Naive B cell (primary cell): ENCODE measurements at places on chromosomes 7 and 10.

- H3K36me3 ChIP-seq: peaks cover 20% of the 10 kb centered on the region
- H3K4me3 ChIP-seq: peak overlapping the region; percentile 90
- no peaks in the 10 kb centered on the region for H3K27me3 ChIP-seq
- peak; percentile 57 for DNase-seq
- H3K4me1 ChIP-seq: peaks cover 85% of the 10 kb centered on the region
- peak overlapping the region; percentile 92 for H3K27ac ChIP-seq
Observed at GRCh38 chr10:119703903-119704508, 21.8 kb upstream of the INPP5F start.

- H3K36me3 ChIP-seq: no peaks in the 10 kb centered on the region
- no peak overlapping the region for H3K27ac ChIP-seq
- no peaks in the 10 kb centered on the region for H3K4me1 ChIP-seq
- H3K4me3 ChIP-seq: no peak overlapping the region
- no peak for DNase-seq
Observed at GRCh38 chr7:29401769-29402168, 161.9 kb upstream of the PRR15 start.

GRCh38 chr7:30755384-30756154, 3.6 kb downstream of the INMT start:
- H3K27me3 ChIP-seq: peaks cover 15% of the 10 kb centered on the region
- H3K4me3 ChIP-seq: no peak overlapping the region
- no peak for DNase-seq
- H3K4me1 ChIP-seq: no peaks in the 10 kb centered on the region
- no peak overlapping the region for H3K27ac ChIP-seq

DNA sequence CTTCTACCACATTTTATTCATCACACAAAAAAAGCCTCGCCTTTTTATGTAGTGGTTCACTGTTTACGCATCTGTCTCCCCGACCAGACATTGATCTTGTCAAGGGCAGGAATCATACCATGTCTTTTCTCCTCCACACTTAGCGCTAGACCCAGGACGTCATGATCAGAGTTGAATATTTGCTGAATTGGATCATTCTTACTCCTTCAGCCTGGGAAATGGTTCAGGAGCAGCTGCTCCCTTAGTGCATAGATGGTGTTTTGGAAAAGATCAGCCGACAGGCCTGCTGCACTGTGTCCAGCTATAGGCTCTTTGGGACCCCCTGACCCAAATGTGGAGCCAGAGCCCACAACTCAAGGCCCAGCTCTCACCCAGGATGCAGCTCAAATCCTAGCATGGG, 249.1 kb upstream of the TMEM72 start:
- H3K27me3 ChIP-seq: peaks cover 17% of the 10 kb centered on the region
- H3K4me3 ChIP-seq: no peak overlapping the region
- H3K4me1 ChIP-seq: no peaks in the 10 kb centered on the region
- no peak for DNase-seq
- H3K36me3 ChIP-seq: peaks cover 7% of the 10 kb centered on the region
- H3K27ac ChIP-seq: no peak overlapping the region

DNA sequence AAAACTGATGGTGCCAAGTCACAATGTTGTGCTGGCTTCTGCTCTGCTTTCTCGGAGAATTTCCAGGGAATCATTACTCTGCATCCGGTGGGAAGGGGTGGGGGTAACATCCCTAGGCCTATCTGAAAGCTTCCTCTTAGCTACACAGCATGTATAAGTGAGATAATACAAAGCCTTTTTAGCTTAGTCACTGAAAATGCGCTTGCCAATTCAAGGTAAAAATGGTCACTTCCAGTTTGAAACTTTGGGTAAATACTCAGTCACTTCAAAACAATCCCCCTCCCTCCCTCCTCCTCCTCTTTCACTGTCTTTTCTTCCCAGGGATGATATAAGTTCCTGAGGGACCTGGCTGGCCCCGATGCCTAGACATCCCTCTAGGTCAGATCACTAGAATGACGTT, 57.3 kb upstream of the APBB1IP start:
- H3K4me1 ChIP-seq: no peaks in the 10 kb centered on the region
- H3K36me3 ChIP-seq: no peaks in the 10 kb centered on the region

DNA sequence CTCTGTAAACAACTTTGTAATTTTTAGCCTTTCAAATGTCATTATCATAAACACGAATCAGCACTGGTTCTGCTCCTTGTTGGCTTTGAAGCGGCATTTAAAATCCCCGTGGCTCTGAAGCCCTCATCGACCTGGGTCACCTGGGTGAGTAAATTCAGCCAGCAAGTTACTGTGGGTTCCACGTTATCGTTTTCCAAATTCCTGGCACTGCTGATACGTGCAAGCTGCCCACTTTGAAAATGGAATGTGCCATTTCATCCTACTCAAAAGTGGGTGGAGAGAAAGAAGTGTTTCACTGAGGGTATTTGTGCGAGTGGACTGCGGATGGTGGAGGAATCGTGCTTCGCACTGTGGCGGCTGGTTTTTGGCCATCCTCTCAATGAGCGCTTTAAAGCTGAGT, 281.7 kb downstream of the KLF6 start:
- no peak for DNase-seq
- no peaks in the 10 kb centered on the region for H3K4me1 ChIP-seq
- H3K27me3 ChIP-seq: no peaks in the 10 kb centered on the region
- no peak overlapping the region for H3K27ac ChIP-seq

DNA sequence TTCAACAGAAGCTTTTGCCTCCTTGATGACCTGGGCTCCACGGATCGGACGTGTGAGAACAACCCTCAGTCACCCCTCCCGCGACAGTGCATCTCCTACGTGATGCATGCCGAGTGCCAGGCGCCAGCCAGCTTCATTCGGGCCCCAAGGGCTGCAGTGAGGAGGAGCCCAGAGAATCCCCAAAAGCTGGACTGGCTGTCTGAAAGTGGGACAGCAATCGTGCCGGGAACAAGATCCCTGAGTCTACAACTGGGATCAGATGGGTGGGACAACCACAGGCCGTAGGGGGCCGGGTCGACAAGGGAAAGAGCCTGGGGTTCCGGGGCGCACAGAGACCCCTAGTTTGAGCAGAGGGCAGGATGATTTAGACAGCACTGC, 27.2 kb downstream of the EBF3 start:
- no peak overlapping the region for H3K27ac ChIP-seq
- no peaks in the 10 kb centered on the region for H3K4me1 ChIP-seq
- no peaks in the 10 kb centered on the region for H3K36me3 ChIP-seq
- H3K4me3 ChIP-seq: no peak overlapping the region
- H3K27me3 ChIP-seq: peaks cover 45% of the 10 kb centered on the region
- DNase-seq: no peak

GRCh38 chr7:372932-373791, 83.2 kb downstream of the FOXL3 start:
- H3K4me1 ChIP-seq: no peaks in the 10 kb centered on the region
- DNase-seq: no peak
- no peaks in the 10 kb centered on the region for H3K36me3 ChIP-seq
- peak overlapping the region; percentile 69 for H3K4me3 ChIP-seq
- H3K27me3 ChIP-seq: no peaks in the 10 kb centered on the region

GRCh38 chr10:100155936-100156335, 29.9 kb downstream of the ERLIN1 start:
- no peak for DNase-seq
- H3K4me3 ChIP-seq: no peak overlapping the region
- no peaks in the 10 kb centered on the region for H3K27me3 ChIP-seq
- H3K4me1 ChIP-seq: peaks cover 6% of the 10 kb centered on the region
- H3K27ac ChIP-seq: no peak overlapping the region
- H3K36me3 ChIP-seq: peaks cover 58% of the 10 kb centered on the region

DNA sequence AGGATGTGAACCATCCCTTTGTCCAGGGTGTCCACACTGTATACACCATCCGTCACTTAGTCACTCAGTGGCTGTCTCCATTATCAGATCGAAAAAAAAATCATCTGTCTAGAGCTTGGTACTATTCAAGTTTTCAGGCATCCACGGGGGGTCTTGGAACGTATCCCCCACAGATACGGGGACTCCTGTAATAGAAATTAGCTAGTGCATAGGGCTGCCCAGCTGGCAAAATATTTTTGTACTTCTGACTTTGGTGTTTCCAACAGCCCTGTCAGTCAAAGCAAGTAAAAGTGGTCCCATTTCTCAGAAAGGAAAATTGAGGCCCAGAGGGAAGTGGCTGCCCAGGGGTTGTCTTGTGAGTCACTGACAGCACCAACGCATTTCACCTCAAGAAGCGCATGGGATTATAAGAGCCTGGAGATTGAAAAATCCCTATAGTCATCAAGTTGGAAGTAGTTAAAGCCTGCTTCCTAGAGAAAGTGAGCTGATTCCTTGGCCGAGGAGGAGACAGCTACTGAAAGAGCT, 52.1 kb upstream of the SLC29A3 start:
- DNase-seq: no peak
- H3K36me3 ChIP-seq: no peaks in the 10 kb centered on the region
- no peaks in the 10 kb centered on the region for H3K4me1 ChIP-seq
- H3K27me3 ChIP-seq: peaks cover 13% of the 10 kb centered on the region
- H3K27ac ChIP-seq: no peak overlapping the region
- H3K4me3 ChIP-seq: no peak overlapping the region

DNA sequence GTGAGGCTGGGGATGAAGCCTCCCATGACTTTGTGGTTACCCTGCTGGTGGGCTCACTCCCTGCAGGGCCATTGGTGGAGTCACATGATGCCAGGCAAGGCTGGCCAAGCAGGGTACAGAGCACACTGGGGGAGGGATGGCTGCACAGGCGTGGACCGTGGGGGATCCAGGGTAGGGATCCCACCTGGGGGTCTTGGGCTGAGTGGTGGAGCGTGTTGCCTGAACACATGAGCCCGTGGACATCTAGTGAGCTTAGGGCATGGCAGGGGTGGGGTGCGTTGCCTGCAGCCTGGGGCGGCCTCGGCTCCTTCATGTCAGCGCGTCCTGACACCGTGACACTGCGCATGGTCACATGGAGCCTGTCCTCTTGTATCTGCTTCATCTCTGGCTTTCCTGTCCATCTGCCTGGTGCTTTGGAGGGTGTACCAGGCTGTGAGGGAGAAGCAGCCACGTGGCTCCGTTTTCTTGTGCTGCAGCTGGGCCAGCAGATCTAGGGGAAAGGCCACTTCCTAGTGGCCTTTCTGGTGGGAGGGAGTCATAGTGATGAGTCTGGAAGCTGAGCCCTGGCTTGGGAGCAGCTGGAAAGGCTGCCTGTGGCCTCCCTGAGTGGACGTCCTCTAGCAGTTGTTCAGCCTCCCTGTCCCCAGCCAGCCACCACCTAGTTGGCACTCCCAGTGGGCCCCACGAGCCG, 96.2 kb downstream of the LHPP start:
- no peaks in the 10 kb centered on the region for H3K27me3 ChIP-seq
- H3K27ac ChIP-seq: no peak overlapping the region
- H3K36me3 ChIP-seq: no peaks in the 10 kb centered on the region
- H3K4me3 ChIP-seq: no peak overlapping the region
- peaks cover 14% of the 10 kb centered on the region for H3K4me1 ChIP-seq

GRCh38 chr7:91567081-91568012, 303.1 kb downstream of the FZD1 start:
- H3K4me1 ChIP-seq: no peaks in the 10 kb centered on the region
- H3K36me3 ChIP-seq: no peaks in the 10 kb centered on the region
- DNase-seq: no peak
- peaks cover 12% of the 10 kb centered on the region for H3K27me3 ChIP-seq

- H3K27ac ChIP-seq: no peak overlapping the region
- H3K4me3 ChIP-seq: no peak overlapping the region
- DNase-seq: no peak
- no peaks in the 10 kb centered on the region for H3K27me3 ChIP-seq
Observed at GRCh38 chr7:80369321-80369720, 142.5 kb downstream of the GNAT3 start.

DNA sequence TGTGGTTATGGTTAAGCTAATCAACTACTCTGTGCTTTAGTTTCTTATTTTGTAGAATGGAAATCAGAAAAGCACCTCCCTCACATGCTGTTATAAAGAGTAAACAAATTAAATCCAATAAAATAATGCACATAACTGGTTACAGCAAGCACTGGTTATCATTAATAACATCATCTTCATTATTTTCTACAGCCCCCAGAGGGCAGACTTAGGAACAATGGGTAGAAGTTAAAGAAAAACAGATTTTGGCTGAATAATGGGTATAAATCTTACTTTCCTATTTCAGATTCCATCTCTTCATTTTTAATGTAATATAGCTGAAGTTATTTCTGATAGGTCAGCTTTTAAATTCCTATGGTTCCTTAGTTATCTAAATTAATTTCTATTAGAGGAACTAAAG, 126.5 kb downstream of the DOCK4 start:
- no peak overlapping the region for H3K27ac ChIP-seq
- no peaks in the 10 kb centered on the region for H3K36me3 ChIP-seq
- H3K4me3 ChIP-seq: no peak overlapping the region

DNA sequence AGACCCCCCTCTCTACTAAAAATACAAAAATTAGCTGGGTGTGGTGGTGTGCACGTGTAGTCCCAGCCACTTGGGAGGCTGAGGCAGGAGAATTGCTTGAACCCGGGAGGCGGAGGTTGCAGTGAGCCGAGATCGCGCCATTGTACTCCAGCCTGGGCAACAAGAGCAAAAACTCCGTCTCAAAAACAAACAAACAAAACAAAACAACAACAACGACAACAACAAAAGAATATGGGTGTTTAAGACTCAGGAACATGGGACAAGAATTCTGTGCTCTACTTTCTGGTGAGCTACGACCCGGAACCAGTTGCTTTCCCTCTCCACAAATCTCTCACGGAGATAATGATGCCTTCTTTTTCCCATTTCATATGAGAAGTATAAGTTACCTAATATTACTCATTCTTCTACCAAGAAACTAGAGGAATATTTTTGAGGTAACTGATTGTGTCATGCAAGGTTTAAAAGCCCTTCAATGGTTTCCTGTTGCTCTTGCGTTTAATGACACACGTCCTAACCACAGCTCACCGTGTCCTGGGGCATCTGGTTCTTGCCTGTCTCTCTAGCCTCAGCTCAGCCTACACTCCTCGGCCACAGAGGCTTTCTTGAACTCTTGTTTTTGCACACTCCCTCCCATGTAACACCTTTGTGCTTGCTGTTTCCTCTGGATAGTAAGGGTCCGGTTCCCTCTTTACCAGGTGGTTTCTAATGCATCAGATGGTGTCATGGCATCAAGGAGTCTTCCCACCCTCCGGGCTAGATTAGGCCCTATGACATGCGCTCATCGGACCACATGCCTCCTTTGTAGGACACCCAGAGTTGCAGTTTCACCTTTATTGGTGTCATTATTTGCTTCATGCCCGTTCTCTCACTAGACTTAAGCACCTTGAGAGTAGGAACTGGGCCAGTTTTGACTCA, 67.5 kb downstream of the PFKFB3 start:
- peaks cover 34% of the 10 kb centered on the region for H3K4me1 ChIP-seq
- peak overlapping the region; percentile 62 for H3K27ac ChIP-seq
- peak; percentile 36 for DNase-seq
- no peaks in the 10 kb centered on the region for H3K36me3 ChIP-seq

- no peaks in the 10 kb centered on the region for H3K36me3 ChIP-seq
- no peak for DNase-seq
- no peak overlapping the region for H3K27ac ChIP-seq
- no peak overlapping the region for H3K4me3 ChIP-seq
Observed at GRCh38 chr10:50614444-50615137, 9.2 kb downstream of the SGMS1 start.

GRCh38 chr10:115727129-115727528, 545.9 kb downstream of the GFRA1 start:
- H3K27ac ChIP-seq: no peak overlapping the region
- H3K36me3 ChIP-seq: no peaks in the 10 kb centered on the region
